Stimulated activated CD4-positive, alpha-beta T cell treated with anti-CD3 and anti-CD28 coated beads, TNF-alpha, amount 100 ng/mL, for 1 hour (primary cell): ENCODE measurements at places on chromosomes 16 and 17.

GRCh38 chr17:71881581-71881980, 239.2 kb upstream of the SOX9 start:
- no peak for DNase-seq

GRCh38 chr16:27421961-27422740, 20.2 kb downstream of the IL21R start:
- no peak for DNase-seq

- DNase-seq = no peak
These were observed 286.6 kb upstream of the CCL2 start for GRCh38 chr17:33968350-33969044.

DNA sequence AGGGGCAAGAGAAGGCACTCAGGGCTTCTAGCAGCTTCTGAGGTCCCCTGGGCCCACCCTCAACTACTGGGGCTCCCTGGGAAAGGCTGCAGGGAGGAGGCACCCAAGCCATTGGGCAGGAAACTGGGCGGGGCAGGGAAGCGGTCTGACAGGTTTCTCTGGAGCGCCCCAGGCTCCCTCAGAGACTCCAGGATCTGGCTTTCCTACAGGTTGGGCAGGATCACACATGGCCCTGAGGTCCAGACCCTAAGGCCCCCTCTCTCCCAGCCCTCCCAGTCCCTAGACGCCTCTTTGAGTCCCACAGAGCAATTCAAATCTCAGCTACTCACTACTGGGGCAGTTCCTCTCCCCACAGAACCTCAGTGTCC, 14.3 kb downstream of the JUP start:
- no peak for DNase-seq

DNA sequence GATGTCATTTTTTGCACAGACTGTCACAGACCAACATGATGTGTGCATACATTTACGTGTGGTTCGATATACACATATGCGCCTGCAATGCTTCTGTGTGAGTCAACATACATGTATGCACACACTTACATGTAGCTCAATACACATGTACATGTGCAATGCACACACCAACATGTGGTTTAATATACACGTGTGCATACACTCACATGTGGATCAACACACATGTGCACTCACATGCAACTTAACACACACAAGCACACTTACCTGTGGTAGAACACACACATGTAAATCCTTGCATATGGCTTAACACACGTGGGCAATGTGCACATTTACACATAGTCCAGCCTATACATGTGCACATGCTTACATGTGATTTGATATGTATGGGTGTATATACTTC, 97.5 kb downstream of the CYLD start:
- DNase-seq = no peak

- no peak for DNase-seq
These were observed 204.5 kb downstream of the GSG1L start for GRCh38 chr16:27859020-27859419.
